PC-9 (cell line): ENCODE measurements at places on chromosomes 6 and 20. TPM values are rescaled to one million over a fixed set of nuclear protein-coding genes. Genes with fewer than 3 reads are reported as not detected.

DNA sequence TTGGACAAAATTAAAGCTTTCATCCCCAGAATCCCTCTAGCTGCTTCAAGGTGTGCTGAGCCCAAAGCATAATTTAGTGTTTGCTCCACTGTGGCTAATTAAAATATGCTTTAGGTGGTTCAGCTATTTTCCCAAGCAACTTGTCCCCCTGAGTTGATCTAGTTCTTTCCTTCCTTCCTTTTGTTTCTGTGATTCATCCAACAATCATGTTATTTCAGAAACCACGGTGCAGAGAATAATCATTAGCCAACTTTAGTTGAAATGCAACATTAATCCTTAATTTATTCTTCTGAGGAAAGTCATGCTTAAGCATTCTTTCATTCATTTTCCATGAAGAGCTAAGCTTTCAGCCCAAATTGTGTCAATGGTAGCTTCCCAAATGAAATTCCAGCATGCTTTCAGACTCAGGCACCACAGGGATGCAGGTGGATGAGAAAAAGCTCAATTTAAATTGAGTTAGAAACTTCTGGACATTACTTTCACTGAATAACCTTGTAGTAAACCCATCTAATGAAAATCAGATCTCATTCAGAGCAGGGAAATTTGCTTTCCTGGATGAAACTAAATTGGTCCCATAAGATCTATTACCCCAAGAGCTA lies 209.0 kb upstream of the NT5E start:
- H3K4me1 ChIP-seq = no peaks in the 10 kb centered on the region
- H3K36me3 ChIP-seq = no peaks in the 10 kb centered on the region
- H3K27ac ChIP-seq = no peak overlapping the region
- H3K4me3 ChIP-seq = no peak overlapping the region
- no peak for DNase-seq
- H3K27me3 ChIP-seq = no peaks in the 10 kb centered on the region

GRCh38 chr6:44078827-44079671 lies 48.2 kb downstream of the MRPL14 start:
- H3K27ac ChIP-seq = peak overlapping the region; percentile 94
- H3K4me3 ChIP-seq = peak overlapping the region; percentile 16; the same call in 1 of the 2 replicates
- DNase-seq = peak; percentile 79
- H3K36me3 ChIP-seq = 0 out of 2 replicates have a peak, but pooled peaks cover 8% of the 10 kb centered on the region

GRCh38 chr6:105645958-105646357 lies 243.1 kb upstream of the PREP start:
- no peaks in the 10 kb centered on the region for H3K27me3 ChIP-seq
- no peaks in the 10 kb centered on the region for H3K4me1 ChIP-seq
- H3K4me3 ChIP-seq = no peak overlapping the region
- H3K36me3 ChIP-seq = no peaks in the 10 kb centered on the region

DNA sequence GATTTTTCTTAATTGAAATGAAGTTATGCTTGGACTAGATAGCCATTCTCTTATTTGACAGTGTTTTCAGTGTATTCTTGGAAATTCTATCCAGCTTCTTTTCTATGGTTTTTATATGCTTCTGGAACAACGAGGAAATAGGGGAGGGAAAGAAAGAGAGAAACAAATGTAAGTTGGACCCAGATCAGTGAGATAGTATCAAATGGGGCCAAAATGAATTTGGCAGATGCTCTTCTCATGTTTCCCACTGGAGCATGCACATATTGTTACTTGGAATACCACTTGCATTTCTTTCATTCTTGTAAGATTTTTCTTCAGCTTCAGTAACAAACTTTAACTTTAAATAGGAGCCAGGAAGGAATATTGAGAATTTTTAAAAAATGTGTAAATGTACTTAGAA lies 312.3 kb downstream of the PRL start:
- no peaks in the 10 kb centered on the region for H3K27me3 ChIP-seq
- H3K27ac ChIP-seq = no peak overlapping the region
- DNase-seq = no peak
- peaks cover 14% of the 10 kb centered on the region for H3K4me1 ChIP-seq
- H3K4me3 ChIP-seq = no peak overlapping the region

The PPP1R14C gene
- total RNA-seq = 9.8 and 12.1 TPM in 2 replicates
